ENCODE measurements at places on chromosomes 6 and 20. TPM values are rescaled to one million over a fixed set of nuclear protein-coding genes. Genes with fewer than 3 reads are reported as not detected.

TRIM15 gene
- not detected for total RNA-seq

ARMH2 gene
- total RNA-seq: not detected

VSX1 gene
- 1.3 TPM for total RNA-seq

SLC17A4 gene
- not detected for total RNA-seq

LTA gene
- 0.10 TPM for total RNA-seq

MARCKS gene
- 15.4 TPM for total RNA-seq

MLIP gene
- total RNA-seq: not detected

BANF2 gene
- total RNA-seq: not detected

HLA-F gene
- total RNA-seq: 3.8 TPM

NOTCH4 gene
- 0.98 TPM for total RNA-seq

CRISP3 gene
- total RNA-seq: not detected

ENPP1 gene
- total RNA-seq: 1.3 TPM

NUS1 gene
- total RNA-seq: 25.6 TPM

SLC22A23 gene
- 11.8 TPM for total RNA-seq

SOX18 gene
- total RNA-seq: 1.9 TPM

CGA gene
- total RNA-seq: 0.56 TPM

ENPP4 gene
- 0.25 TPM for total RNA-seq

SEL1L2 gene
- total RNA-seq: not detected

RIPPLY2 gene
- 0.46 TPM for total RNA-seq

SLC44A4 gene
- not detected for total RNA-seq

EGFL8 gene
- total RNA-seq: 1.2 TPM

PNLDC1 gene
- 0.05 TPM for total RNA-seq

DZANK1 gene
- 2.0 TPM for total RNA-seq

FOXA2 gene
- 19.6 TPM for total RNA-seq

RAB5IF gene
- total RNA-seq: 224 TPM

GPR6 gene
- not detected for total RNA-seq

DDX43 gene
- not detected for total RNA-seq

SNAP25 gene
- total RNA-seq: 15.3 TPM

KHDC1L gene
- total RNA-seq: 0.41 TPM

CBLN4 gene
- not detected for total RNA-seq

CLPSL1 gene
- total RNA-seq: not detected

SLC22A3 gene
- 59.2 TPM for total RNA-seq

CCN5 gene
- 34.3 TPM for total RNA-seq

CPXM1 gene
- 0.04 TPM for total RNA-seq

GRM1 gene
- total RNA-seq: not detected

TMC2 gene
- not detected for total RNA-seq

MEI4 gene
- total RNA-seq: not detected

PGBD1 gene
- total RNA-seq: 4.1 TPM

CABLES2 gene
- 5.7 TPM for total RNA-seq

TMEM244 gene
- not detected for total RNA-seq

SNAI1 gene
- total RNA-seq: 7.4 TPM

LY6G6C gene
- not detected for total RNA-seq

MMUT gene
- total RNA-seq: 6.9 TPM

GSTA3 gene
- total RNA-seq: not detected

GINS1 gene
- total RNA-seq: 34.9 TPM

CST11 gene
- total RNA-seq: not detected

MRPL14 gene
- total RNA-seq: 54.0 TPM

ARG1 gene
- total RNA-seq: not detected

CCN2 gene
- 221 TPM for total RNA-seq

HLA-DPB1 gene
- total RNA-seq: not detected

NKAIN2 gene
- not detected for total RNA-seq

CYP21A2 gene
- not detected for total RNA-seq

ZNF165 gene
- total RNA-seq: 0.80 TPM

PNPLA1 gene
- total RNA-seq: not detected

C6orf58 gene
- total RNA-seq: 0.09 TPM

SSR1 gene
- total RNA-seq: 80.5 TPM

ULBP1 gene
- total RNA-seq: 0.76 TPM

AVP gene
- total RNA-seq: not detected

HSPA12B gene
- total RNA-seq: 0.47 TPM

Measured in A549 treated with dexamethasone at 1 μM for 4 hours (cell line).